ENCODE measurements at places on chromosomes 3 and 15.

DNA sequence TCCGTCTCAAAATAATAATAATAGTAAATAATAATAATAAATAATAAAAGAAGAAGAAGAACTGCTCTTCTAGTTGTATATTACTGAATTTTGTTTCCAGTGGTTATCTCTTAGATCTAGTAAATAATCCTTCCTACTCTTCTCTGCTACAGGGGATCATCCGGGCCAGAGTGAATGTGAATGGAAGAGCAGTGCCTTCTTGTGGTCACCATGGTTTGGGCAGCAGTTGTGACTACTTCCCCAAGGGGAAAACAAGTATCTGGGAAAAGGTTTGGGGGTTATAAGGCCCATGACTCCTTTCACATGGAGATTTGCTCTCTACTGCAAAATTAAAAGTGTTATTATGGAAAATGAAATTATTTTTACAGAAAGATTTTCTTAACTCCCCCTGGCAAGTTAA lies 5.5 kb upstream of the OR5K1 start:
- no peak for DNase-seq

GRCh38 chr15:96125721-96126415 lies 204.6 kb upstream of the NR2F2 start:
- DNase-seq, result no peak

GRCh38 chr3:145972851-145973250 lies 188.1 kb downstream of the PLOD2 start:
- DNase-seq, result no peak

- no peak for DNase-seq
Measured at GRCh38 chr15:100256101-100256969, 85.4 kb downstream of the ADAMTS17 start.

DNA sequence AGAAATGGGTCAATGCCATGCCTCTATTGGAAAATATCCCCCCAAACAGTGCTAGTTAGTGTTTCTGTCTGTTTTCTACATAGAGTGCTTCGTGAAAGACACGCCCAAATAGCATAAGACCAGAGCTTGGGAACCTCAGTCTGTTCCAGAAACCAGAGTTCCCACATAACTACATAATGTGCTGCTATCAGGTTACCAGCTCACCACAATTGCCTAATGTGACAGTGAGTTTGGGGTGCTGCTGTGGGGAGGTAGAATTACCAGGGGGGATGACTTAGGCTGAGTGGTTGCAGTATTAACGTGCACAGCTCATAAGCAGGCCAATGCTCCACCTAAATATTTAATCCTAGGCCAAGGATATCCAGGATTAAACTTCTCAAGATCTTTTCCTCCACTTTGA lies 39.2 kb downstream of the DUT start:
- no peak for DNase-seq

DNA sequence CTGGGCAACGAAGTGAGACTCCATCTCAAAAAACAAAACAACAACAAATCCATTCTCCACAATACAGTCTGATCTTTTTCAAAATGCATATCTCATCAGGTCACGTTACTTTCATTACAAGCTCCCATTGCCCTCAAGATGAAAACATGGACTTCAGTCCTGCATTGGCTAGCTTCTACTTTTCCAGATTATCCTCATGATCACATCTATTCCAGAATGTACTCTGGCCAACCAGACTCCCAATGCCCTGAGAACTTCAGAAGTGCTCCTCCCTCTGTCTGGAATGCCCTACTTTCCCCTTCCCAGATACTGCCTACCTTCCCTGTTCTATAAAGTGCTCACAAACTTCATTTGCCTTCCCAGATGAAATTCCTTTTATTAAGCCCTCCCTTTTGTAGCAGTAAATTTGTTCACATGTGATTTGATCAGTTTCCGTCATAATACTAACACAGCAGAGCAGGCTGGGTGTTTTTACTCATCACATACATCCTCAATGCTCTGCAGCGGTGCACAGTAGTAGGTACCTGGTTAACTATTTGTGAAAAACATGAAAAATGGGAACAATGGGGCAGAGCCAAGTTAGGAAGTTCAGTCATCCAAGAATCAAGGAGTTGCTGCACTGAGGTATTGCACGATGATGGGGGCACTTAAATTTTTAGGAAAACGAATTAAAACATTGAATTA lies 5.3 kb downstream of the RPL22L1 start:
- DNase-seq, result no peak

GRCh38 chr15:72195101-72195511 lies 2.5 kb downstream of the GRAMD2A start:
- no peak for DNase-seq

GRCh38 chr15:25372298-25372697 lies 66.5 kb downstream of the UBE3A start:
- DNase-seq, result no peak

DNA sequence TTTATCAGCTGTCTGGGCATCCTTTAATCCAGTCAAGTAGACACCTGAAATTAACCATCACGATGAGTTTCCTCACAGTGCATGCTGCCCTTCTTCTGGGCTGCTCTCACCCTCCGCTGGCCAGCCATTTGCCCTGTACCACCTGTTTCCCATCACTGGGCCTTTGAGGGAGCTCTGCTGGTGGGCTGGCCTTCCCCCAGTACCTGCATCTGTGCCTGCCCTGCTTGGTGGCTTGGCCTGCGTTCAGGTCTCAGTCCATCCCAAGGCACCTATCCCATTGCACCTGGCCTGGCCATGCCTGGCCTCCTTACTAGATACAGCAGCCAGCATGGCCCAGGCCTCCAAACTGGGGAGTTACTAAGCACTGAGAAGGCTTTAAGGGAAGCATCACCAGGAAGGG lies 413.2 kb downstream of the NTRK3 start:
- DNase-seq, result no peak

DNA sequence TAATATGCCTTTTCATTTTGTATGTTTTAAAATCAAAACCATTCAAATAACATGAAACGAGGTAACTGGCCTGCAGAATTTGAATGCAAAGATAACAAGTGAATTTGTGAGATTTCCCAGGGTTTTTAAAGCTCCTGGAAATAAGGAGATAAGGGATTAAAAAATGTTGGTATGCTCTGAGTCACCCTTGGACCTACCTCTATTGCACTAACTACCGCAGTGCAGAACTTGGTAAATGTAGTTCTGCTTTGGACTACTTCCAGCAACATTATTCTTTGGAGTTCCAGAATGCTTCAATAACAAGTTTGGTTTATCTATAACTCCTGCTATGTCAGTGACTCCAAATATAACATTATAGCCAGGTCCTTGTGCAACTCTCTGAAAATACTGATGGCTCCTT lies 201.7 kb downstream of the GAP43 start:
- no peak for DNase-seq

GRCh38 chr3:188310270-188310710 lies 156.3 kb downstream of the LPP start:
- no peak for DNase-seq

GRCh38 chr3:58829321-58830000 lies 162.9 kb upstream of the FAM3D start:
- DNase-seq, result no peak

DNA sequence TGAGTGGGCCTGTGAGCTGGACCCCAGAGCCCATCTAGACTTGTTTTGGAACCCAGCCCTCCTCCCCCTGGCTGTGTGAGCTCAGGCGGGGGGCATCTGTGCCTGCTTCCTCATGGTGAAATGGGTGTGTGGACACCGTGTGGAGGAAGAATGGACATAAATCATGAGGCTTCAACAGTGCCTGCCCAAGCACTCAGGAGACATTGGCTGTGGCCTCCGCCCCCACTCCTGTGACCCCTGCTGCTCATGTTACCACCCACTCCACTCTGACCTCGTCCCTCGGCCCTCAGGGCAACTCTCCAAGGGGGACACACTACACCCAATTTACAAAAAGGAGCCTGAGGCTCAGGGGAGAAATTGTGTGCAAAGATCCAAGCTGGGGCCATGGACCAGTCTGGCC lies 16.6 kb downstream of the TPRA1 start:
- no peak for DNase-seq

DNA sequence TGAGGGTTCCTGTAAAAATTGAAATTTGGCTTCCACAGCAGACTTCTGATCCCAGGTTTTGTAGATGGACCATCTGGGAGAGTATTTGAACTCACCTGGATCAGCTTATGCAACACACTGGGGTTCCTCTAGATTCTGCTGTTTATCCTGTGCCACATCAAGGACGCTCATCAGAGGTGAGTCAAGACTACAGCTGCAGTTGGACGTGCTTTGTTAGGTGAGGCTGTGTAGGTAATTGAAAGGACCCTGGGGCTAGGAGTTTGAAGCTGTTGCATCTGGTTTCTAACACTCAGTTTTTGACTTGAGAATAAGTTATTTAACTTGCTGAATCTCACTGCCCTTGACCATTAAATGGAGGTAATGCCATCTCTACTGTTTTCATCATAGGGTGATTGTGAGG lies 394.2 kb downstream of the EDEM1 start:
- no peak for DNase-seq

- DNase-seq, result no peak
Measured at GRCh38 chr3:51538115-51538458, 432 bp upstream of the RAD54L2 start.

DNA sequence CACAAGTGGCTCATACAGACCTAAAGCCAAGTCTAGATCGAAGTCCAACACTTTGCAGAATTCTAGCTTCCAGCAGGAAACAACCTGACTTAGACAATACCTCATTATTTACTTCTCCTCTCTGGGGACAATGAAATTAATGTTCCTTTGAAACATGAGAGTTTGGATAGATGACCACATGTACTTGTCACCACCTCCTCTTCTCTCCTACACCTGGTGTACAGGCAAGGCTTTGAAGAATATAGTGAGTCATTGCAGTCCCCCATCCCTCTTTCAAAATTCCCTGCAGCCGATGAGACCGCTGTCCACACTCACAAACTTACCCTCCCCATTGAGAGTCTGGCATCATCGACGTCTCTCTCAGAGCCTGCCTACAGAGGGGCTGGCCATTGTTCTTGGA lies 189.0 kb upstream of the HES1 start:
- DNase-seq, result no peak

- no peak for DNase-seq
Measured at GRCh38 chr15:73021139-73021621, 31.1 kb upstream of the NEO1 start.

- no peak for DNase-seq
Measured at GRCh38 chr15:78689626-78690025, 48.6 kb upstream of the CHRNB4 start.

GRCh38 chr15:85116066-85116465 lies 134.4 kb downstream of the PDE8A start:
- no peak for DNase-seq

DNA sequence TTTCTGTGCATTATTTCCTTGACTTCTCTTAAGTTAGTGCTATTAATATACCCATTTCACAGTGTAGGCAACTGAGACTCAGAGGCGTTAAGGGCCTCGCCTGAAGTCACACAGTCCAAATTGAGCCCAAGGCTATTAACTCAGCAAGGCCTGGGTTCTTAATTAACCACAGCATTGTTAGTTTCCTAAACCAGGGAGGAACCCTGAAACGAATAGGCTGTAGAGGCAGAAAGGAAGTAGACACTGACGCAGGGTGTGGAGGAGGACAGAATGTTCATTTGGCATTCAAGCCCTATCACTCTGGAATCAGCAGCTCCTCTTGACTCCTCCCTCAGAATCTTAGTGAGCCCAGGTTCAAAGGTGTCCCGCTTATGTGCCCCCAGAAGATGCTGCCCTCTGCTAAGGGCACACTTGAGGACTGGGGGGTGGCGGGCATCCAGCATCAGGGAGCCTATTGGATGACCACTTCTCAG lies 13.9 kb downstream of the ARHGEF3 start:
- DNase-seq, result no peak

GRCh38 chr3:17979911-17980310 lies 237.5 kb upstream of the TBC1D5 start:
- DNase-seq, result no peak

DNA sequence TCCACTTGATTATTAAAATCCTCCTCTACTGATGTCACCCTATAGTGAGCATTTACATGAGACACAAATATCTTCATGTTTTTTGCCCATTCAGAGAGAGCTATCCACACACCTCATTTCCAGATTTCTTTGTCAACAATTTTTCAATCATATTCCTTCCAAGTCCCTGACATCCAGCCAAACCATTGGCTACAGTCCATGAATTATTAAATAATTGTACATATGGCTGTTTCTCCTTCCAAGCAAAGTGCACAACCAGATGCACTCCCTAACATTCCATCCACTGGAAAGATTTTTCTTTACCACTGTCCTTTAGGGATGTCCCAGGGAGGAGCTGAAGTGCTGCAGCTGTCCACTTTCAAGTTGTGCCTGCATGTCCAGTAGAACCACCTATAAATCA lies 328.0 kb upstream of the MDFIC2 start:
- peak; percentile 69 for DNase-seq

GRCh38 chr3:151011427-151011826 lies 38.9 kb upstream of the CLRN1 start:
- DNase-seq, result no peak

GRCh38 chr3:126245811-126246727 lies 65.7 kb upstream of the ALDH1L1 start:
- DNase-seq, result peak; percentile 60

DNA sequence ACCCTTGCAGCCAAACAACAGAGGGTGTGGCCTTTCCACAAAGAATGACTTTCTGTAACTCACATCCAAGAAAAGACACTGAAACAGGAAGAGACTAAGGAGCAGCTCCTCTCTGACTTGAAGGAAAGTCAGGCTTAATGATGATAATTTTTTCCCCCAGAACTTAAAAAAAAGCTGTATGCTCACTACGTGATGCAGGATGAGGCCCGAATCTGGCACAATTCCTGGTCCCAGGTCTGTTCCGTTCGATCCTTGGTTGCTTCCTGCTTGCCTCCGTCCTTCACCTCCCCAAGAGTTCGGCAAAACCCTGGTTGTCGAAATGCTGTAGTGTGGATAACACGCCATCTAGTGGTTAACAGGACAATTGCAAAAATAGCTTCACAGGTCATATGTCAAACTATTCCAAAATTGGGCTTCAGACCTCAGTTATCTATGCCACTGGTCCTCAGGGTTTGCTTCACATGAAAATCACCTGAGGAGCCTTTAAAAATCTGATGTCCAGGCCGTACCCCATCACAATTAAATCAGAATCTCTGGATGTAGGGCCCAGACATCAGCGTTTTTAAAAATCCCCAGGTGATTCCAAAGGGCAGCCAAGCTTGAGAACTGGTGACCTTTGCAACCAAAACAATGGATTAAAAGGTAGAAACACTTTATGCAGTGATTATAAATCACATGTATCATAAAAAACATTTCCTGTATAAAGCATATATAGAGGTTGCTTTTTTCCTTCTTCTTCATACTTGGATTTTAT lies 28.1 kb upstream of the SYNM start:
- DNase-seq, result peak; percentile 73

- DNase-seq, result no peak
Measured at GRCh38 chr3:195411836-195412235, 31.0 kb downstream of the ACAP2 start.

DNA sequence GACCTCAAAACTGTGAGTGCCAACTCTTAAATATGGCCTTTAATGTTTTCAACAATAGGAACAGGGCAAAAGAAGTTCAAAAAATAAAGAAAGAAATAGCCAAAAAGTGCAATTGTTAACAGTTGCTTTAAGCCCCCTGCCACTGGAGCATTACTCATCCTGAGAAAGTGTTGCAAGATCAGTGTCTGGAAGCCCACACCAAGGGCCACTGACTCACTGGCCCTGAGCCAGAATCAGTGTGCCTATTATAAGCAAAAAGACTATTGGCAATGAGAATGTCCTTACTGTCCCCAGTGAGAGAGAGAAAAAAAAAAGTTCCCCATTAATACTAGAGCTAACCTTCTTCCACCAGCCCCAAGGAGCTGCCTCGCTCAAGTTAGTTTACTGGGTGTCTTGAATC lies 480.1 kb upstream of the ZNF385D start:
- DNase-seq, result no peak

- DNase-seq, result no peak
Measured at GRCh38 chr3:36876181-36876936, 68.5 kb downstream of the TRANK1 start.

All from hindlimb muscle (tissue), 1 donor.